ENCODE measurements at places on chromosomes 11 and 22. TPM values are rescaled to one million over a fixed set of nuclear protein-coding genes. Genes with fewer than 3 reads are reported as not detected.

The PIWIL4 gene
- 7.7 TPM for total RNA-seq

GRCh38 chr11:11335043-11335442 is 18.0 kb downstream of the CSNK2A3 start:
- H3K36me3 ChIP-seq = no peaks in the 10 kb centered on the region
- no peak overlapping the region for H3K4me3 ChIP-seq
- H3K27me3 ChIP-seq = no peaks in the 10 kb centered on the region
- no peaks in the 10 kb centered on the region for H3K4me1 ChIP-seq
- H3K27ac ChIP-seq = no peak overlapping the region
- DNase-seq = no peak

The PKP3 gene
- total RNA-seq = 154 TPM

DNA sequence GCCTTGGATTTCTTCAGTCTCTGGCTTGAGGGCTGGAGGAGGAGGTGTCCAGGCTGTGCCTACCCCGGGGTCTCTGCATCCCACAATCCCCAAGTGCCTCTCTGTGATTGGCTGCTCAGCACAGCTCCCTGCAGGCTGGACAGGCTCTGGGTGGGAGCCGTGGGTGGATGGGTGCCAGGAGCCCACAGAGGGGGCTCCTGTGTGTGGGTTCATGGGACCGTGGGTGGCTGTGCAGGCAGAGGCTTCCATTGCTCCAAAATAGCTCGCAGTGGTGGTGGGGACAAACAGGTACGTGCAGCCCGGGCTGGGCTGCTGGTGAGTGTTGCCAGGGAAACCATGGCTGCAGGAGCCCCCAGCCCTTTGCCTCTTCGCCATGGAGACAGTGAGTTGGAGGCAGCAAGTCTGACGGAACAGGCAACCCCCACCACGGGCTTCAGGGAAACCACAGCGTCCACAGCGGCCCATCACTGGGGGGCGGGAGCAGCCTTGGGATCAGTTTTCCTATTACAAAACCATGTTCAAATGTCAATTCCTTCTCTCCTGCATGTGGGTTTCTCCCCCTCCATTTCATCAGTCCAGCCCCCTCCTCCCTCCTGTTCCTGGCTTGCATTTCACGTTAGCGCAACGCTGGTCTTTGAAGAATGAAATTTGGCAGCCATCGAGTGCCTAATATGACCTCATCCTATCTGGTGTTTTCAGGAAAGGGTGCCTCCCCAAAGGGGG is 155.2 kb downstream of the TRIM29 start:
- H3K36me3 ChIP-seq = peaks cover 3% of the 10 kb centered on the region
- no peaks in the 10 kb centered on the region for H3K4me1 ChIP-seq
- no peak overlapping the region for H3K27ac ChIP-seq
- no peak for DNase-seq
- peaks cover 87% of the 10 kb centered on the region for H3K27me3 ChIP-seq

DNA sequence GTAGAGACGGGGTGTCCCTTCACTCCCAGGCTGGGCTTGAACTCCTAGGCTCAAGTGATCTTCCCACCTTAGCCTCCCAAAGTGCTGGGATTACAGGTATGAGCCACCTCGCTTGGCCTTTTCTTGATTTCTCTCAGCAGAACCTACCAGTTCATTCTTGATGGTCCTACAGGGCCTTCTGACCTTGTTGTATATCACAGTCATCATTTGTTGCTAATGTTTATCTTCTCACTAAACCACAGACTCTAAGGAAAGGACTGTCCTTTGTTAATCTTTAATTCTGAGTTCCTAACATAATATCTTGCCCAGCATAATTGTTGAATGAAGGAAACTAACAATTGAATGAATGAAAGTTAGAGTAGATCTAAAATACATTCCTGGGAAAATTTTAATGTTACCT is 22.0 kb upstream of the ZC3H12C start:
- DNase-seq = no peak
- no peaks in the 10 kb centered on the region for H3K36me3 ChIP-seq
- peak overlapping the region; percentile 15 for H3K27ac ChIP-seq
- no peak overlapping the region for H3K4me3 ChIP-seq
- no peaks in the 10 kb centered on the region for H3K27me3 ChIP-seq
- peaks cover 34% of the 10 kb centered on the region for H3K4me1 ChIP-seq

The TMEM191B gene
- not detected for total RNA-seq

DNA sequence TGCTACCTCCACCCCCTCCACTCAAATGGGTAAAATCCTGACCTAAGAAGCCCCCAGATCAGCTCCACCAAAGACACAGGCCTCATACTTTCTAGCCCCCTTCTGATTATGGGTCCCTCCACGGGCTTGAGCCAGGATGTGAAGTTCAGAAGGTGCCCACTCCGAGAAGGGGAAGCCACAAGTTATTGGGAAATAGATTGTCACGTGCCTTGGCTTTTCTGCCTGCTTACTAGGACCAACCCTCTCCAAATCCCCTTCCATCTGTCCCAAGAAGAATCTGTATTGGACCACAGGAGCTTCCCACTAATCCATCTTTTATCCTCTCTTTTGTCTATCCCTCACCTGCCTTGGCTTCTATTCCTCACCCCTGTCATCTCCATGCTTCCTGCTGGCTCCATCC is 3.0 kb upstream of the NRGN start:
- H3K36me3 ChIP-seq = peaks cover 15% of the 10 kb centered on the region
- DNase-seq = no peak
- H3K27ac ChIP-seq = no peak overlapping the region
- peaks cover 7% of the 10 kb centered on the region for H3K4me1 ChIP-seq
- no peak overlapping the region for H3K4me3 ChIP-seq

The NXPE2 gene
- not detected for total RNA-seq

GRCh38 chr11:74116719-74117118 is 54.1 kb downstream of the C2CD3 start:
- no peaks in the 10 kb centered on the region for H3K4me1 ChIP-seq
- no peaks in the 10 kb centered on the region for H3K27me3 ChIP-seq
- no peaks in the 10 kb centered on the region for H3K36me3 ChIP-seq
- H3K4me3 ChIP-seq = no peak overlapping the region

The OR52H1 gene
- total RNA-seq = not detected

- H3K4me1 ChIP-seq = no peaks in the 10 kb centered on the region
- peaks cover 16% of the 10 kb centered on the region for H3K36me3 ChIP-seq
- no peak overlapping the region for H3K4me3 ChIP-seq
- peaks cover 95% of the 10 kb centered on the region for H3K27me3 ChIP-seq
Observed at GRCh38 chr11:43582863-43583462, 97.6 kb upstream of the HSD17B12 start.

The ASPHD2 gene
- 0.71 TPM for total RNA-seq

The OR8A1 gene
- total RNA-seq = not detected

DNA sequence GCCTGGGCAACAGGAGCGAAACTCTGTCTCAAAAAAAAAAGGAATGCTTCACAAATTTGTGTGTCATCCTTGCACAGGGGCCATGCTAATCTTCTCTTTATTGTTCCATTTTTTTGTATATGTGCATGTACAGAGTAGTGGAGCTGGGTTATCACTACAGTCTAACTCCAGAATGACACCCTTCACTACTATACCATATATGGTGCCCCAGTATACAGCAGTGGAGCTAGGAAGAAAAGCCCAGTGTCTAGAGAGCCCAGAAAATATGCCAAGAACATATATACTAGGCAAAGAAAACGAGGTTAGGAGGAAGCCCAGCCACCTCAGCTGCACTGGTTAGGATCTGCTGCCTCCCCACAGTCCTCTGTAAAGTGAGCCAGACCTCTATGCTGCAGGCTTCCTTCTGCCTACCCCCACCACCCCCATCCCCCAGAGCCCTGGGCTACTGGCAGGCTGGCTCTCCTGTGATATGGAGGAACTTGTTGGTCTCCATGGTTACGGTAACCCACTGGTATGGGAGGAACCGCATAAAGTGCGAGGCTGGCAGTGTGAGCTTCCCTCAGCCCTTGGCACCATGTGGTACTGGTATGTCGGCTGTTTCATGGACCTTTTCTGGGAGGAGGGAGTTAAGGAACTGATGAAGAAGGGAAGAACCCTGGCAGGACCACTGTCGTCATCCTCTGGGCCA is 34.3 kb downstream of the RCOR2 start:
- no peak for DNase-seq
- peaks cover 15% of the 10 kb centered on the region for H3K4me1 ChIP-seq
- H3K27me3 ChIP-seq = no peaks in the 10 kb centered on the region
- no peak overlapping the region for H3K27ac ChIP-seq
- peaks cover 4% of the 10 kb centered on the region for H3K36me3 ChIP-seq
- H3K4me3 ChIP-seq = no peak overlapping the region

All from Calu3 (cell line).